ENCODE measurements at places on chromosomes 12 and 14. TPM values are rescaled to one million over a fixed set of nuclear protein-coding genes. Genes with fewer than 3 reads are reported as not detected.

DNA sequence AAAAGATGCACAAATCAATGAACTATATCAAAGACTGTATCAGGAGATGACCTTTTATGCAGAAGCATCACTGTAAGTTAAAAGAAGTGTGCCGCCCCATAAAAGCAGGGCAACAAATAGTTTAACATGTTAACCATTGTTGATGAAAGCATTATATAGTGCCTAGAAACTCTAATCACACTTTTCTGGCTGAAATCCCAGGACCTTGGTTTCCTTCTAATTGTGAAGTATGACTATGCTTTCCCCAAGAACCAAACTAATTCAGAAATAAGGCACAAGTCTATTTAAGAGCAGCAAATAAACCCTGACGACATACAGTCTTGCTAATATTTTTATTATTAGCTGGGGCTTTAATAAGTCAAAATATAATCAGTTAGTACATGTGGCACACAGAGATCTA, 21.7 kb downstream of the RACGAP1 start:
- no peak for DNase-seq

GRCh38 chr12:49055092-49055491, 5.5 kb downstream of the KMT2D start:
- DNase-seq, result no peak

- DNase-seq, result no peak
Measured at GRCh38 chr12:3229577-3229976, 152.4 kb downstream of the TSPAN9 start.

- peak; percentile 21 for DNase-seq
Measured at GRCh38 chr12:31118347-31119191, 44.9 kb downstream of the DDX11 start.

DNA sequence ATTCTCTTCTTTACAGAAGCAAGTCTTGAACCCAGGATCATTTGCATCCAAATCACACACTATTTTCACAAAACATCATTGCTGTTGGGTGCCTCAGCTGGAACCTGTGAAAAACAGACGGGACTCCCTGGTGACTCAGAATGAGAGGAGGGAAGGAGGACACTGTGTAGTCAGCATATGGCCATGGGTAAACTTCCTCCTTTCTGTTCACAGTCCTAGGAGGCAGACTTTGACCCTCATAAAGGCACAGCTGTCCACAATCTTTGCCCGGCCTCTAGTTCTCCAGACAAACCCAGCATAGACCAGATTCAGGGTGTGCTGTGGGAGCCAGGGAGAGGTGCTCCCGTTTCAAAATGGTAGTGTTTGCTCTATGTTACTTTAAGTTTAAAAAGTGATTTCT, 62.0 kb downstream of the DYRK2 start:
- DNase-seq, result no peak

DNA sequence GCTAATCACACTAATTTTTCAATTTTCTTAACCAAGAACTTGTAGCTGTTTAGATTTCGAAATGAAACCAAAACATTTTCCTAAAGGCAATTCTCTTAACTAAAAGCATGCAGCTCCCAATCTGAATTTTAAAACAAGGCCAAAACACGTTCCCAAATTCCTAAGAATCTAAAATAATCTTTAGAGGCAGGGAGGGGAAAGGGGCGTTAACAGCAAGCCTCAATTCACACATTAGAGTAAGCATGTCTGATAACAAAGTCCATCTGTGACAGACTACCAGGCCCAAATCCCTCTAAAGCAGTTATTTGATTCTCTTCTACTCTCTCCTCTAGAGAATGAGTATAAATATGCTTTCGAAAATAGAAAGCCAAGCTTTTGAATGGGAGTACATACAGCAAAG, 754 bp downstream of the ATG14 start:
- DNase-seq, result no peak

GRCh38 chr12:55001198-55001868, 16.8 kb upstream of the TESPA1 start:
- DNase-seq, result no peak

DNA sequence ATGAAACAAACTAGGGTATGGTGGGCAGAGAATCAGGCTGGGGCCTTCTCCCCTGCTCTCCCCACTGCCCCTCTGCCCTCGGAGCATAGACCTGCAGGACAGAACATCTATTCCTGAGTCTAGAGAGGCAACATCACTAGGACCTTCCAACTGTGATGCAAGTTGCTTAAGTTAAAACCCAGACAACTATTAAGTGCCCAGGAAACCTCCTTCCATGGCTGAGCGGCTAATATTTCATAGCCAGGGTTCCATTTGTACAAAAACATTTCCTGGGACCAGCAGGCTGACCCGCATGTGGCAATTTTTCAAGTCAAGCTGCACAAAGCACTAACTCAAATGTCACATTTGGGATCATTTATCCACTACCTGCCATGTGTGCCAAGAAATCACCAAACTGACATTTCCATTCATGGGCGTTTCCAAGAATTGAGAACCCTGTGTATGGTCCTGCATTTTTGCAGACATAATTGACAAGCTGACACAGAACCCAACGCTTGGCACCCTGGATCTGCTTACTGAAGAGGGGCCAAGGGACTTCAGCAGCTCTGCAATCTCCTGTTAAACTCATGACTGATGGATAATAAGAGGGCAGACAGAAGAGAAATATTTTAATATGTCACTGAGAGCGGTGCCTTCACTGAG, 32.7 kb downstream of the NT5DC3 start:
- no peak for DNase-seq

GRCh38 chr14:98952593-98953350, 319.2 kb downstream of the BCL11B start:
- DNase-seq, result no peak

DNA sequence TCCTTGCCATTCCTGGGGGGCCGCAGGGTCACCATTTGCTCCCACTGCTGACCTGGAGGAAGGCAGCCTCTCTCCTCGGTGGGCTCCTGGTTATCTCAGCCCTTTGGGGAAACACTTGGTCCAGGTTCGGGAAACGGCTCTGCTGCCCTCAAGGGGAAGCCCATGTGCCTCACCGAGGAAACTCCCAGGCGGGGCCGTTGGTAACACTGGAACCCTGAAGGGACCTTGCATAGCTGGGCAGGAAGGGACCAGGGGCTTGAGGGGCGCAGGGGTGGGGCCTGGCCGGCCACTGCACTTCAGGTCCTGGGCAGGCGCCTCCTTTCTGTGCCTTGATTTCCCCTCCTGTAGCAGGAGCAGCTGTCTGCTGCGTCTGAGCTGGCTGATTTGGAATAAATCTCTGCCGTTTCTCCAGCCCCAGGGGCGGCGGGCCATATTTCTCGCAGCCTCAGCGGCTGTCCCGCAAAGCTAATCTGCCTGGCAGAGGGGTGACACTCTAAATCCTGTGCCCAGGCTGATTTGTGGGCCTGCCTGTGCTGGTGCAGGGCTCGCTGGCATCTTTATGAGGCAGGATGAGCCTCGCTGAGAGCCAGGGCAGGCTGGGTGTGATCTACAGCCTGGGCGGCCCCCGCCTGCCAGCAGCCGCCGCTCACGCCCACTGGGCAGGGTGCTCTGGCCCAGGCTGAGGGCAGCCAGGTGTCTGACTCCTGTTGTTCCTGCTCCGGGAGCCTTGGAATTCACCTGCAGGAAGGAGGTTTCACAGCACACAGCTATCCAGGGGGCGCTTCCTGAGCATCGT, 49.7 kb downstream of the KIF26A start:
- no peak for DNase-seq

GRCh38 chr14:58239244-58240195, 5.1 kb upstream of the PSMA3 start:
- peak; percentile 79 for DNase-seq

DNA sequence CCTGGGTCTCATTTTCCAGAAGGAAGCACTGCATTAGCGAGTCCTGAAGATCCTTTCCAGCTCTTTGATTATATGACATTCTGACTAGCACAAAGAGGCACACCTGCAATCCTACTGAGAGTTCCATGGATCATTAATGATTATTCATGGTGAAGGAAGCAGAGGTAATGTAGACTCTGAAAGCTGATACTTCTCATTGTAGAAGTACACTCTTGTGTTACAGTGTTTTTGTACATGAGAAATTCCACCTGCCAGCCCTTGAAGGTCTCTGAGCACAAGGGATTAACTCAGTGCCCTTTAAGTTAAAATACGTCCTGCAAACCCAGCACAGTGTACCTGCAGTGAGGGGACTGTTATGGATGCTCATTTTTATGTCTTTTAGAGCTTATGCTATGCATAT, 558.8 kb upstream of the FBXO33 start:
- DNase-seq, result no peak

CELA1 gene
- 0.71 TPM for polyA plus RNA-seq

RPGRIP1 gene
- polyA plus RNA-seq, result not detected

PGF gene
- polyA plus RNA-seq, result not detected

NID2 gene
- polyA plus RNA-seq, result 0.30 TPM

MANSC4 gene
- polyA plus RNA-seq, result not detected

PRPF40B gene
- 2.0 TPM for polyA plus RNA-seq
